Activated CD8-positive, alpha-beta memory T cell treated with anti-CD3 and anti-CD28 coated beads for 1 hour (primary cell): ENCODE measurements at places on chromosomes 2 and 18.
A peak's percentile ranks its signal among the peaks of the same experiment; 100 is the strongest.

DNA sequence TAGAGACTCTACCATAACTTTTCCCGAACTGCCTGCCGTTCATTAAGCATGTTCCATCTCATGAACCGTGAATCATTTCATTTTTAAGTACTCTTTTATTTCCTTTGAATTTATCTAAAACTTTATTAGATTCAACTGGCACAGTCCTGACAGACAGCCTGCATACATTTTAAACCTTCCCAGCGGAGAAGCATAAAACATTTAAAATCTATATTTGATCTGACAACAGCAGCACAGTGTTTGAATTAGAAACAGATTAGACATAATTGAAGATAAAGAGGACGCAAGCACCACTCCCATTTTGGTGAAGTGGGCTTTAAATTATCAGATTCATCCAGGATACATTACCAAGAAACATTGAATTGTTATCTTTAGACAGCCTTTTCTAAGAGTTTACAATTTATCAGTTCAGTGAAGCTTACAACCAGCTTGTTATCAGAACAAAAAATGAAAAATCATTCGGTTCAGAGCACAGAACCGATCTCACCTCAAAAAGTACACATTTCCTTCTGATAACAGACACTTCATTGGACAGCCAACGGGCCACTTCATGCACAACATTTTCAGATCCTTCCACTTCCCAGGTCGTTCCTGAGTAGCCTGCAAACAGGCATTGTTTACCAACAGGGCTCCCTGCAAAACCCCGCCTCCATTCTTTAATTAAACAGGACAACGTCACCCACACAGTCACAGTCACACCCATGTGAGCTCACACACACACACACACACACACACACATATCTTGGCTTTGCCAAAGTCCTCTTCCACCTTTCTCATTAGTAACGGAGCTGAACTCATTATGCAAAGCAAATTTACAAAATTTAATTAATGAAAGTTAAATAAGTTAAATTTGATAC, 171.2 kb downstream of the SP3 start:
- no peak for DNase-seq

DNA sequence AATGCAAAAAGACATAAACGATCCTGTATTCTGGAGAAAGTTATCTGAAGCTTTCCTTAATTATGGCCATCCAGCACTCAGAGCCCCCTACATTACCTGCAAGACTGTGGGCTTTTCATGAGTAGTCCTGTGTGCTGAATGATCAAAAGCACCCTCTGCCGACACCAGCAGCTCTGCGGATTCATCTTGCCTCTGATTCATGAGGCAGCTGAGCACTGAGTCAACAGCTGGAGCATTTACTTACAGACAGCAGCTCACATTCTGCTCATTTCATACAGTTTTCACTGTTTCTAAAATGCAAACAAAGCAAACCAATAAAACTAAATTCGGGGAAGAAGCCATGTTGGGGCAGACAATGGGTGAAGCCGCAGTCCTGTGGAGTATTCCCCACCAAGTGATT, 886.5 kb downstream of the CNTNAP5 start:
- DNase-seq, result no peak

- no peak for DNase-seq
Measured at GRCh38 chr2:3670376-3670775, 12.4 kb downstream of the ALLC start.

DNA sequence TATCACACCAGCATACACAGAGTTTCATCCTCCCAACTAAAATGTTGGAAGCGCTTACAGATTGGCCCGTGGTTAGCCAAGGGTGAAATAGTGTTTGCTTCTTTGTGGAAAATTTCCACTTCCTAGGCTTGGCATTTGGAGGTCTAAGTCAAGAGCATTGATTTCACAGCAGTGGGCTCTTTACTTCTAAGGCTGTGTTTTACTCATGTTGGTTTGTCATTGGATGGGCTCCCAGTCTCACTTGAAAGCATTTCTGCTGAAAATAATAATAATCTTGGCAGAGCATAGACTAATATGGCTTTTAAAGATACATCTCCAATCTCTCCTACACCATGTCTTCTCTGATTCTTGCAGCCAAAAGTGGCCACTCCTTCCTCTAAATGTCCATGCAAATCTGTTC, 82.9 kb downstream of the DYNAP start:
- no peak for DNase-seq

DNA sequence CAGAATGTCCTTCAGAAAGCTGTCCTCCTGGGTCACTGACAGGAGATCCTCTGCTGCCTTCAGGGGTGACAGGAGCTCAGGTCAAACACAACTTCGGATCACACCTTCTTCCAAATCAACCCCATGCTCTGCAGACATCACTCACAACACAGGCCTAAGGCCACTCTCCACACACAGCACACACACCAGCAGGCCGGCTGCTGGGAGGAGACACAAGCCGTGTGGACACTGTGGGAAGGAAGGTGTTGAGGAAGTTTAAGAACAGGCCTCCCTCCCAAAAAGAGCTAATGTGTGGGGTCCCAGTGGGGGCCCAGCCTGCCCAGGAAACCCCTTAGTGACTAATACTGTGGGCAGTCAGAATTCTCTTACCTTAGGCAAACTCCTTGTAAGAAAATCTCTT, 290.3 kb upstream of the ID2 start:
- no peak for DNase-seq

DNA sequence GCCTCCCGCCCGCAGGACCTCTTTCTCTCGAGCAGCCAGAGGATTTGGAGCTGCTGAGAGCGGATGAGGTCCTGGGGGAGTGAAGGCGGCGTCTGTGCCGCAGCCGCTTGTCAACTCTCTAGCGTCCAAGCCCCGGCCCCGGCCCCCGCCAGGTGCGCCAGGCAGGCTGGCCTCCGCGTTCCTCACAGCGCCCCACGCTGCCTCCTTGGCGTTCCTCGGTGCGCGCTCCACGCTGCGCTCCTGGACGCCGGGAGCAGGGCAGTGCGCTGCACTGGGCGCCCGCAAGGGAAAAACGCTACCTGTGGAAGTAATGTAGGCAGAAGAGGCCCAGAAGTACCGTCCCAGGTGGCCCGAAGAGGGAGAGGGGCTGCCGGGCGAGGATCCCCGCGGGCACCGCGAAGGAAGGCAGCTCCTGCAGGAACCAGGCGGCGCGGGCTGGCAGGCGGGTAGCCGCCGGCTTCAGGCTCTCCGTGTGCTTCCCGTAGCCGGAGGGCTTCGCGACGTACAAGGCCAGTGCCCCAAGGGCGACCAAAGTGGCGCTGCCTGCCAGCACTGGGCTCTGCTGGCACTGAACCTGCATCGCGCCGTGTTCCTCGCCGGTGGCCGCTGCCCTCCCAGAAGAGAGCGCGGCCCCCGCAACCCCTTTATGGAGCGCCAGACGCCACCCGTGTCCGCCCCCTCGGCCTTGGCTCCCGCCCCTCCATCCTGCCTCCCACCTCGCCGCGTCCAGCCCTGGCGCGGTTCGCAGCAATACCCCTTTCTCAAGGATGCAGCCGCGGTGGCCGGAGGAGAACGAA, at the start of gene SRD5A2:
Gene SRD5A2 (minus strand): TSS at position 618 of the 797 bp plus-strand sequence. CDS start 38 bp downstream, at position 580.
- DNase-seq, result no peak

GRCh38 chr2:237535385-237536082, 30.8 kb upstream of the PRLH start:
- no peak for DNase-seq

DNA sequence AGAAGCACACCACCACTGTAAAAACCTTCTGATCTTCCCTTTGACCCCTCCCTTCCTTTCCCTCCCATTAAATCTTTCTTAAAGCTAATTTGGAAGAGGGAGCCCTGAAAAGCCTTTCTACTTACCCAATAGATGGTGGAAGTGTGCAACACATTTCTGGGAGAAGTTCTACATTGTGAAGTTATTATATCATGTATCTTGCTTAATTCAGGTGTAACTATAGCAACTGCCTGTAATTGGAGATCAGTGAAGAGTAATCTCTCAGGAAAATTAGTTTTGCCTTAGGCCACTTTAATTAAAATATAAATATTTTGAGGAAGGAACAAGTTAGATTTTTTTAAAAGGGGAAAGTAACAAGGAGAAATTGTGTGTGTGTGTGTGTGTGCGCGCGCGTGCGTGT, 266.0 kb downstream of the SH3BP4 start:
- no peak for DNase-seq

DNA sequence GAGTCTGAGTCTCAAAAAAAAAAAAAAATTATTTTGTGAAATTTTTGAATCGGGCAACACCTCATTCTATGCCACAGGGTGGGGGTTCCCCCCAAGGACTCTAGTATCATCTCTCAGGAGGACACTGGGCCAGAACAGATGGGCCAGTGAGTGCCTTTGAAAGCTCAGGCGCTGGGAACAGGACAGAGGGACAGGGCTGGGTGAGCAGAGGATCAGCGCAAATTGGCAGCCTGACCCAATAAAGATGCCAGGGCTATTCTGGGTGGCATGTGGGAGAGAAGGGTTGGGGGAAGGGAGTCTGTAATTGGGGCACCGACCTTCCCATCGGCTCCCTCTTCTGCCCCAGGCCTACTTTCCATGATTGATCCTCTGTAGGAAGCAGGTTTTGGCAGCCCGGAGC, 44.0 kb downstream of the KIF3C start:
- no peak for DNase-seq

- DNase-seq, result no peak
Measured at GRCh38 chr2:111668741-111669140, 215.3 kb downstream of the ANAPC1 start.

DNA sequence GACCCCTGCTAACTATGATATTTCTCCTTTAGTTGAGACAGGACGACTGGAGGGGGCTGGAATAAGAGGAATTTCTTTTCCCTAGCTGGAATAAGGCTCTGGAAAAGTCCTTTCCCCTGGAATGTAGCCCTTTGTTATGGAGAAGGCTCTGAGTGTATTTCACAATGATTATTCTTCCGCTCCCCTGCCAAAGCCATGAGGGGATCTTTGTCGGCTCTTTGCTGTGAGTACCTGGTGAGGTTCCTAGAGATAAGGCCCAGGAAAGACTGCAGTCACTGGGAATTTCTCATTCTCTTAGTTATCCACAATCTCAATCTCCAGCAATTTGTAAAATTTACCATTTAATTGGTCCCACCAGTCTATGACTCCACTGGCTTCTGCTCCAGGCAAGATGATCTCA, 340.2 kb upstream of the HNRNPA3 start:
- DNase-seq, result no peak

DNA sequence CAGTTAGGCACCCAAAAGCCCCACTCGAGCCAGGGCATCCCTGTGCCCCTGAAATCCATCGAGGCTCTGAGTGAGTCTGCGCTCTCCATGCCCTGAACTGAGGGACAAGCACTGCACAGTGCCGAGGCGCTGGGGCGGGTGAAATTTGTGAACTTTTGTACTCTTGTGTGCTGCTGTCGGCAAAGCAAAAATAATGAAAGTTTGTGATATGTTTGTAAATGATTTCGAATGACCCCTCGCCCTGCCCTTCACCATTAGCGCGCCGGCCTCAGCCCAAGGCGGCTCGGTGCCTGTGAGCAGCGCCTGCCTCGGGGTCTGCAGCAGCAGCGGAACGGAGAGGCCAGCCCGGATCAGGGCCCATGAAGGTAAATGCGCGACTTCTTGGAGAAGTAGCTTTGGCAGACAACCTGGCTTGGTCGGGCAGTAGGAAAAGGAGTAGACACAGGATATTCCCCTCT, 1.8 kb upstream of the HOXD4 start:
- DNase-seq, result no peak

DNA sequence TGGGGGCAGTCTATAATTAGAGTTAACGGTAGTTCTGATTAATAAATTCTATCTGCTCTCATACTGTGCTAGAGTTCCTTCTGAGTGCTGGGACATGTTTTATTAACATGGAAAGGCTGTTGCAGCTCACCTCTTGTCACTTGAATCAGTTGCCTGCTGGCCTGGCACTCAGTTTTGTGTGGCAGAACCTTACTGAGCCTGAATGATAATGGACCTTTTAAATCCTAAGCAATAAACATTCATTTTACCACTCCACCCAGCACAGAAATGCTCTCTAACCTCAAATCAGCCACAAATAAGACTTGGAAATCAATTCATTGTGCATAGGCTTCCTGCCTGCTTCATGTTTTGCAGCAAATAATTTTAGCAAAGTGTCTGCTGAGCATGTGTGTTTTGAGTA, 115.0 kb upstream of the RBMS1 start:
- DNase-seq, result no peak

GRCh38 chr2:113203901-113204519, 30.2 kb downstream of the PSD4 start:
- DNase-seq, result peak; percentile 43

DNA sequence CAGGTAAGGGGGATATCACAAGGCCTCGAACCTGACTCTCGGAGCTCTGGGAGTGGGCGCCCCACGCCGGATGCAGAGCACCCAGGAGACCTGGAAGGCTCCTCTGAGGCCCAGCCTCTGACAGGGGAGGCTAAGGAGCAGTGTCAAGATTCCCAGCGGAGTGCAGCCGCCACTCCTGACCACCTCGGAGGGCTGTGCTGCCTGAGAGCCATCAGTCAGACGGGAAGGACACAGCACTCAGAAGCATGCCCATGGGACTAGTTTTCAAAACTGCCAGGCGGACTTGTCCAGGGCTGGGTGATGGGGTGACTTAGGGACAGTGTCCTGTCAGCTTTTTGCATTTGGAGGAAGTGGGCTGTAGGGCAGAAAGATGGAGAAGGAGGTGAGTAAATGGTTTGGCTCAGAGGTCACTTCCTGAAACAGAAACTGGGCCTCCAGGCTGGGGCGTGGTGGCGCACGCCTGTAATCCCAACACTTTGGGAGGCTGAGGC, 34.6 kb upstream of the B3GNT7 start:
- DNase-seq, result no peak

DNA sequence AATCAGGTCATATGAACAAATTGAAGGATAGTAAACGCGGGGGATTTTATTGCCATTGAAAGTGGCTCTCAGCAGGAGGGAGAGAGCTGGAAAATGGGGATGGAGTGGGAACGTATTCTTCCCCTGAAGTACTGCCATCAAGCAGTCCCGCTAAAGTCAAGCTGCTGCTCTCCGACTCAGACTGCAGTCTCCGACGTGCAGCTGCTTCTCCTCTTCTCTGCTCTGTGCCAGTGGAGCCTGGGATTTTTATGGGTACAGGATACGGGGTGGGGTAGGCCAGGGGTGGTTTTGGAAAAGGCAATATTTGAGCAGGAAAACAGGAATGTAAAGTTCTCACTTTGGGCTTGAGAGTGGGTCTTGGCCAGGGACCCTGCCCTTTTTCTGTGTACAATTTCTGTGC, 33.0 kb downstream of the KCTD18 start:
- no peak for DNase-seq

DNA sequence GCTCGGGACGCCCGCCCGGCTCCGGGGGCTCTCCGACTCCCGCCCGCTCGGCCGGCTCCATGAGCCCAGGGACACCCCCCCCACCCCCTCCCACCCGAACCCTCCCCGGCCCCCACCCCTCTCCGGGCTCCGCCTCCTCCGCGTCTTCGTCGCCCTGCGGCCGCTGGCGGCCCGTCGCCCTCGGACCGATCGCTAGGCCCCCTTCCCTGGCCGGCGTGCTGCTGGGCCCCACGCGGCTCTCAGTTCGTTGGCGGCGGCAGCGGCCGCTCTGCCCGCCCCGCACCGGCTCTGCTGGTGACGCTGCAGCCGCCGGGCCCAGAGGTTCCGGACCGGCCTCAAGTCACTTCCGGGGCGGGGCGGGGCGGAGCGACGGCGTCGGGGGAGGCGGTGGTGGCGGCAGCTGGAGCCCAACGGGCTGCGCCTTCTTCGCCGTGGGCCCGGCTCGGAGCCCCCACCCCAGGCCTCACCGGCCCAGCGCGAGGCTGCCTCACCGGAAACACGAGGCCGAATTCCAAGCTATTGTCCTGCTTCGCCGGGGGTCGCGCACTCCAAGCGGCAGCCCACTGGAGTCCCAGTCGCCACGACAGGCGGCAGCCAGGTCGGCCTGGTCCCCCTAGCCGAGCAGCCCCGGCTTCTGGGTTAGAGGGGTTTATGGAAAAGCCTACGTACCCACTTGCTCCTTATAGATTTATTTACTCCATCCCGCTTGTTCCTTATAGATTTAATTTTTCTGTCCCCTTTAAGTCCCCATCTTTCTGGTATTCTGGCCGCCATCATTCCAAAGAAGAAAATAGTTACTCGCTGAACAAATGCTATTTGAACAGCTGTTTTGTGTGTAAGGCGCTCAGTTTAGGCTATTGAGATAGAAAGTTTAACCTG, at the start of gene PSME4:
Gene PSME4 (minus strand): TSS at position 270 of the 879 bp plus-strand sequence. CDS start 209 bp downstream, at position 61.
- DNase-seq, result peak; percentile 95
